Right lung (tissue), 10 donors: ENCODE measurements at places on chromosomes 11 and 22.

- no peak for DNase-seq
These were observed 348.7 kb downstream of the ETS1 start for GRCh38 chr11:128238521-128239265.

- no peak for DNase-seq
These were observed 34.6 kb downstream of the CSNK2A3 start for GRCh38 chr11:11318461-11318860.

DNA sequence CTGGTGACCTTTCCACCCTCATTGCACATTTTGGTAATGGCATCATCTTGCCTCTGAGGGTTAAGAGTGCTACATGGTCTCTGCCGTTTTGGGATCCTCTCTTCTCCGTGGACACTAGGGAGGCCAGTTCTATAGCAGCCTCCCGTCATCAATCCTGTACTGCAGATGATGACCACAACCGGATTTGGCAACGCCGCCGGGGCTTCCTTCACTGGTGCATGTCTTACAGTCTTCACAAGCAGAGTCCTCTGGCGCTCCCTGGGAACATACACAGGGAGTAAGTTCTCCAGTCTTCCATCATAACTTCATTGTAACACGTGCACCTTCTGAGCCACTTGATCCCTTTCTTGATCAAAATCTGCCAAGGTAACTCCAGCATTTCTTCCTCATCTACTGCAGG lies 69.0 kb upstream of the SLC22A12 start:
- DNase-seq = no peak

DNA sequence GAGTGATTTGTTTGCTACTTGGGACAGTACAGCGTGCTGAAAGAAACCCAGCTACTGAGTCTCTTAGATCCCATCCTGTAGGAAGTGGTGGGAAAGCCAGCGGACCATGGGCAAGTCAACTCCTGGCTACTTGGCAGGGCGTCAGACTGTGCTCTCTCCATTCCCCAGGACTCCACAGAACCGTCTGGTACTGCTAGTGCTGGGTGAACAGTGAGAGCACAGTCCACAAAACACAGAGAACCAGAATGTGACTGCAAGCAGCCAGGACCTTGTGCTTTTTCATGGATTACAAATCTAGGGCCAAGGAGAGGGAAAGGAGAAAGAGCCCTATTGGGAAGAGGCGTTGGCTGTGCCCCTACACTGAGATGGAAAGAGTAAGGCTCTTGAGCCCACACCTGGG lies 10.2 kb downstream of the BID start:
- DNase-seq = no peak

DNA sequence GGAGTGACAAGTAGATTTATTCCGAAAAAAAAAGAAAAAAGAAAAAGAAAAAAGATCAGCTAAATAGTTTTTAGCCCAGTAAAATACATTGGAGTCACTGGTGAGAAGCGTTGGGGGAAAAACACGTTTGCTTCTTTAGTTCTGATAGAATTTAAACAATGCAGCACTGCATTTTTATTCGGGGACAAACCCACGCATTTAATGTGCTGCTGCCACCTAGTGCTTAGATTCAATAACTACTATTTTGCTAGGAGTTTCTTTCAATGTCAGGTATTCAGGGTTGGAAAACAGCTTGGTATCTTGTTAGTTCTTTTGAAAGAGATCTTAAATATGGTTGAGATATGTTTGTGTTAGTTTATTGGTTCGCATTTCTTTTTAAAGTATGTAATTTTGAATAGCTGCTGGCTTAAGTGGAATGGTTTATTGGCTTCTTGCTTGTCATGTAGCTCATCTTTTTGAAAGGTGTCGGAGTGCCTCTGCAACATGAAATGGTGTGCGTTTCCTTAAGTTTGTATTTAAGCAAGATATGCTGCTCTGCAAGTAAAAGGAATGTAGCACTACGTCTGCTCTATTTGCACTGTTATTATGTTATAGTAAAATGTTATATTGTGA lies 41.9 kb downstream of the SVIP start:
- peak; percentile 22 for DNase-seq
